ENCODE measurements at places on chromosomes 7 and 10. TPM values are rescaled to one million over a fixed set of nuclear protein-coding genes. Genes with fewer than 3 reads are reported as not detected.

The HMX3 gene
- total RNA-seq, result 0.42 TPM

The GPRIN2 gene
- not detected for total RNA-seq

The DPP6 gene
- not detected for total RNA-seq

The APBB1IP gene
- total RNA-seq, result 55.9 TPM

The CNTNAP2 gene
- total RNA-seq, result not detected

The CPA5 gene
- total RNA-seq, result 3.2 TPM

The CEP41 gene
- total RNA-seq, result 22.3 TPM

The PTPRE gene
- total RNA-seq, result 38.3 TPM

The WNT8B gene
- not detected for total RNA-seq

The HDAC9 gene
- 3.2 TPM for total RNA-seq

The IL2RA gene
- 1,215 TPM for total RNA-seq

The ADO gene
- 33.4 TPM for total RNA-seq

The PARP12 gene
- 20.0 TPM for total RNA-seq

The TMEM178B gene
- total RNA-seq, result 0.75 TPM

The GPR26 gene
- total RNA-seq, result not detected

The PAPOLB gene
- total RNA-seq, result not detected

The LAMB1 gene
- total RNA-seq, result not detected

The SLC26A5 gene
- total RNA-seq, result not detected

The TAS2R39 gene
- total RNA-seq, result not detected

The PIK3CG gene
- 26.9 TPM for total RNA-seq

The ANKRD61 gene
- total RNA-seq, result not detected

The MMP21 gene
- total RNA-seq, result not detected

The PRSS37 gene
- not detected for total RNA-seq

The MRC1 gene
- total RNA-seq, result 0.04 TPM

The OR2A1 gene
- total RNA-seq, result not detected

The SDK1 gene
- 0.50 TPM for total RNA-seq

The UCN3 gene
- total RNA-seq, result not detected

The FKBP6 gene
- not detected for total RNA-seq

The MIOS gene
- total RNA-seq, result 51.9 TPM

The UNC5B gene
- 0.08 TPM for total RNA-seq

The LRRTM3 gene
- total RNA-seq, result not detected

The CABCOCO1 gene
- total RNA-seq, result not detected

The AP1S1 gene
- total RNA-seq, result 42.7 TPM

The ANXA8 gene
- not detected for total RNA-seq

The PFKP gene
- 277 TPM for total RNA-seq

The RARRES2 gene
- not detected for total RNA-seq

The NPSR1 gene
- not detected for total RNA-seq

The TLL2 gene
- total RNA-seq, result not detected
